Urinary bladder (tissue), 4 donors: ENCODE measurements at places on chromosomes 12 and 14. TPM values are rescaled to one million over a fixed set of nuclear protein-coding genes. Genes with fewer than 3 reads are reported as not detected.

DNA sequence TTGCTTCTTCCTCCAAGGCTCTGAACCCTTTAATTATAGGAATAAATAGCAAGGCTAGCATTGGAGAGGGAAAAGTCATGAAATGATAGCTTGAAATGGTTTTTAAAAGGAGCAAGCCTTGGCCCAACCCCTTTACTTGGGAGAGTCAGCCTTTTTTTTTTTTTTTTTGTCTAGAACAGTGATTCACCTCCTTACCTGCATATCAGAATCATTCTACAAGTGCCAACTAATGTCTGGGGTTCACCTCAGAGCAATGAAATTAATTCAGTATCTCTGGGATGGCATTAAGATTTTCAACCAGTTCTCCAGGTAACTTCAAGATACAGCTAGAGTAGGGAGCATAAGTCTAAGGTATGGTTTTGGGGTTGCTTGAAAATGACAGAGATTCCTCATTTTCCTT, 41.3 kb upstream of the TMTC2 start:
- DNase-seq = no peak

- no peak for DNase-seq
Measured at GRCh38 chr12:108699955-108700563, 31.3 kb downstream of the CORO1C start.

DNA sequence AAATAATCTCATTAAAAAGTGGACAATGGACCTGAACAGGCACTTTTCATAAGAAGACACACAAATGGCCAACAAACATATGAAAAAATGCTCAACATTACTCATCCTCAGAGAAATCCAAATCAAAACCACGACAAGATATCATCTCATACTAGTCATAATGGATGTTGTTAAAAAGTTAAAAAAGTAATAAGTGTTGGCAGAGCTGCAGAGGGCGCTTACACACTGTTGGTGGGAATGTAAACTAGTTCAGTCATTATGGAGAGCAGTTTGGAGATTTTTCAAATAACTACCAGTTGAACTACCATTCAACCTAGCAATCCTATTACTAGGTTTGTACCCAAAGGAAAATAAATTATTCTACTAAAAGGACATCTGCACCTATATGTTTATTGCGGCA, 47.2 kb downstream of the FOXG1 start:
- DNase-seq = no peak

GRCh38 chr14:103628221-103628683, 759 bp upstream of the KLC1 start:
- DNase-seq = no peak

DNA sequence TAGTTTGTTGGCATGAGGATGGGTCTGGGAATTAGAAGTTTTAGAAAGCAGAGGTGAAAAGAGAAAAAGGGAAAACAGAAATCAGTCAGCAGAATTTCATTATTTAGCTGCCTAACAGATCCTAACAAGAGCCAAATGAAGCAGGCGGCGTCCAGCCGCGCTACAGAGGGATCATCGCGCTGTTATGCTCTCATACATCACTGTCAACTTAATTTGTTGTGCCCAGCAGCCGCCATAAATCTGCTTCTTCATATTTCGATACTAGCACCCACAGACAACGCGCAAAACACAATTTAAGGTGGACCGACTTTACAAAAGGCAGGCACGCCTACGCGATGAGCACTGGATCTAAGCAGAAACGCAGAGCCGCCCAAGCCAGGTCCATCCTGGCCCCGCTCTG, 66.7 kb downstream of the SETD3 start:
- no peak for DNase-seq

DNA sequence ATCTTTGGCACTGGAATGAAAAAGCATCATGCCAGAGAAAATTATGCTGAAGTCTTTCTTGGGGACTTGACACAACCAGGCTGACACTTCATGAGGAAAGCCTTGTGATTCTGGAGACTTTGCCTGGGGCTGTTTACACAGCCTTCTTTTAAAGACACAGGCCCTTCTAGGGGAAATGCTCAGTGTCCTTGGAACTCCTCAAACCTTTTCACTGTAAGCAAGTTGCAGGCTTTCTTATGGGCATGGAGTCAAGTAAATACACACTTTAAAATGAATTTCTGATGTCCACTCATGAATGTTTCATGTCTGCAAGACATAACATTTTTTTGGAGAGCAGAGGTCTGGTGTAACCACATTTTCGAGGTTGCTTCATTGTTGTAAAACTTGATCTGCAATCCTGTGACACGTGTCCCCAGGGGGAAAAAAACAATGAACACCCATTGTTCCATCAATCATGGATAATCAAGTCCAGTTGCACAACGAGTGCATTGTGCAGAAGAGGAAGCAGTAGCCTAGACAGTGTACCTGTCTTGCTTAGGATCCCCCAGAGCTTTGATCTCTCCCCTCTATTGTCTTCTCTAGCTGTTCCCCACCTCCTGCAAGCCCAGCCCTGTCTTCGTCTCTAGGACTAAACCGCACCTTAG, 155.1 kb upstream of the PRICKLE1 start:
- no peak for DNase-seq

DNA sequence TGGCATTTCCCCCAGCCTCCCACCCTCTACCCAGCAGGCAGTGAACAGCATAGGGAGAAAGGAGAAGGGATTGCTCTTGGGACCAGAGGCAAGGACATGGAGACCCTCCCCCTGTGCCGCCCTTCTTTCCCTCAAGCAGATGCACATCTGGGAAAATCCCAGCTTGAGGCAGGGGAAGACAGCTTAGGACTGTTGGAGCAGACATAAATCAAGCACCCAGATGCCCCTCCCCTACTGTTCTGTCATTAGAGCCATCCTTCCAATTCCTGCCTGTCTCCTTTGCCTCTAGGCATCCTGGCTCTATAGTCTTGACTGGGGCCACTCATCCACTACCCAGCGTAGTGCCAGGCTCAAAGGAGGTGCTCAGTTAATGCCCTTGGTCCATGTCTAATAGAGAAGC, 7.5 kb upstream of the CISTR start:
- DNase-seq = no peak

DNA sequence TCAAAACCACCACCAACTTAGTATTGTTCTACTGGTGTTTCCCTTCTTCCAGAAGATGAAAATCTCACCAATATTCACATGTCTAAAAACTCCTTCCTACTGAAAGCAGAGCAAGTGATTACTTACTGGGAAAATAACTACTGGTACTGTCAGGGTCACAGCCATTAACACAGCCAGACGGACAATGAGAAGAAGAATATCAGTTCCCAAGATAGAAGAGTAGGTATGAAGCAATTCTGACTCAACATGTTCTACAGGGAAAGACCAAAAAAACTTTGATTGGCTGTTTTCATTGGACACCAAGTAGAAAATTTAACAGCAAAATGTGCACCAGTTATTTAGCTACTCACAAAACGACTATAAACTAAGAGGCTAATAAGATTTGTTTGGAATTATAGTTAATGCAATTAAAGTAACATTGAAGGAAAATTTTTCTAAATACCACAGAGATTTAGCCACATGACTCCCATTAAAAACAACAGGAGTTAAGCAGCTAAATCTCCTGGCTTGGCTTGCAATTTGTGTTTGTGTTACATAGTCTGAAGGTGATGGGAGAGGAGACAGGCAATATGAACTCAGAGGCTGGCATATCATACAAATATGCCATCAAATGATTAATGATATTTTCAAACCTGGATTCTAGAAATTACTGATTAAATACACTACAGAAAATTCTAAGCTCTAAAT, 9.5 kb downstream of the SLC38A2 start:
- DNase-seq = no peak

SLC8A3 gene
- 3.0 TPM for total RNA-seq

ALX1 gene
- 1.1 TPM for total RNA-seq

KCNK13 gene
- total RNA-seq = 0.32 TPM
